SW 1271 (cell line): ENCODE measurements at places on chromosomes 12 and 14.

GRCh38 chr12:56020423-56021184 is at the start of gene IKZF4:
TSS of gene IKZF4 (plus strand) at chr12:56021043. CDS start at chr12:56021494, 451 bp downstream.
- DNase-seq = no peak

GRCh38 chr12:17169726-17170471 is 563.9 kb upstream of the LMO3 start:
- DNase-seq = no peak

DNA sequence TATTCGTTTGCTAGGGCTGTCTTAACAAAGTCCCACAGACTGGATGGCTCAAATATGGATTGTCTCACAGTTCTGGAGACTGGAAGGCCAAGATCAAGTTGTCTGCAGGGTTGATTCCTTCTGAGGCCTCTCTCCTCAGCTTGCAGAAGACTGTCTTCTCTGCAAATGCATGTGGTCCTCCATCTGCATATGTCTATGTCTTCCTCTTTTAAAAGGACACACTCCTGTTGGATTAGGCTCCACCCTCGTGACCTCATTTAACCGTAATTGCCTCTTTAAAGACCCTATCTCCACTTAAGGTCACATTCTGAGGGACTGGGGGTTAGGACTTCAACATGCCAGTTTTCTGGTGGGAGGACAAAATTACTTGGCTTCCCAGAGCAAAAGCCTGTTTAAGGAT is 123.3 kb downstream of the SLC38A6 start:
- DNase-seq = no peak

DNA sequence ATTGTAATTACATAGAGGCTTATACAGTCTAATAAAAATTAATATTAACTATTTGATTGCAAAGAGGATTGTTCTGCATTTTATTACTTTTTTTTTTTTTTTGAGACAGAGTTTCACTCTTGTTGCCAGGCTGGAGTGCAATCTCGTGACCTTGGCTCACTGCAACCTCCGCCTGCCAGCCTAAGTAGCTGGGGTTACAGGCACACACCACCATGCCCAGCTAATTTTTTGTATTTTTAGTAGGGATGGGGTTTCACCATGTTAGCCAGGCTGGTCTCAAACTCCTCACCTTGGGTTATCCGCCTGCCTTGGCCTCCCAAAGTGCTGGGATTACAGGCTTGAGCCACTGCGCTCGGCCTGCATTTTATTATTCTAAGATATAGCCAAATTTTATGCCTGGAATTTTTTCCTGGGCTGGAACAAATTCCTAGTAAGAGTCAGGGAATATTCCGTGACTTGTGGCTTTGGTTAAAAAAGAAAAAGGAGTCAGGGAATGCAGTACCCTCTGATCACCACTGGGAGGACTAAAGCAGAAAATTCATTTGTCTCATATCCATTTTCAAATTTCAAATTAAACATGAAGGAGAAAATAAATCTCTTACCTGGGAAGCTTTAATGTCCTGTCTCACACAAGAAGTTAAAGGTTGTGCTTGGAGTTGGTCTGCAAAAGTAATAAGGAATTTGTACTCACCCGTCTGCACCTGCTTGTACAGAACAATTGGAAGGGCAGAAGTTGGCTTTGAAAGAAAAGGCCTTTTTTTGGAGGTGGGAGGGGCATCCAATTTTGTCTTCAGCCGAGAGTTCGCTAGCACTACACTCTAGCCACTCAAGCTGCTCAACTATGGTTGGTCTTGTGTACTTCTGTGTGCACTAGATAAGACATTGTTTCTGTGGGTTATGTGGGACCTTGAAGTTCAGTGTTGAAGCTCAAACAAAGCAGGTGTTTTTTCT is 8.7 kb downstream of the MARK3 start:
- no peak for DNase-seq

DNA sequence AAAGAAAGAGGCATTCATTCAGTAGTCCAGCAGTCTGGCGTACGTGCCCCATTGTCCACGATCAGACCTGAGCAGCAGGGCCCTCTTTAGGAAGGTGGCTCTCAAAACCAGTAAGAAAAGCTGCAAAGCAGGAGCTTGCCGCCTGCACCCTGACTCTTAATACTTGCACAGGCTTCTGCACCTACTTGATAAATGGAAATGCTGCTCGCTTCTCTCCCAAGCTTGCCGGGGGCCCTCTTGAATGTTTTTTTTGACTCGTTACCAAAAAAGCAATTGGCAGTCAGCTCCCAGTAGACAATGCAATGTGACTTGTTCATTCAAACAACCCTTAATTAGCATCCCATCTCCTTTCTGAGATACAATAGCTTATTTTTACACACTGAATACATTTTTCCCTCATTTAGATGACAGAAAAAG is 27.2 kb upstream of the PTPRB start:
- DNase-seq = no peak

DNA sequence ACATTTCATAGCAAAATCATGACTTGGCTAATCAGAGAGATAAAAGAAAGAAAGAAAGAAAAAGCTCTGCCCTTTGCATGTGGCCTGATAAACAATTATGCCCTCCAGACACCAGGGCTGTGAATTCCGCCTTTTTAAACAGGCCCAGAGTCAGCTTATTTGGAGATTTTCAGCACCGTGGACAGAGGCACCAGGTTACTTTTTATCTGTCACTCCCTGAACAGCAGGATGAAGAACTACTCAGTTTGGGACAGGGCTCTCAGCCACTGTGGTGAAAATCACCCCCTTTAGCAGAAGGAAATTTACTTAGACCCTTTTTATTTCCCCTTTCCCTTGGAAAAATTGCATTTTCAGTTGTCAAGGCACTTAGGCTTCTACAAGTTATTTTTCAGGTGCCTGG is 359.9 kb downstream of the NRXN3 start:
- no peak for DNase-seq
